ENCODE measurements at places on chromosomes 2 and 18. TPM values are rescaled to one million over a fixed set of nuclear protein-coding genes. Genes with fewer than 3 reads are reported as not detected.

DNA sequence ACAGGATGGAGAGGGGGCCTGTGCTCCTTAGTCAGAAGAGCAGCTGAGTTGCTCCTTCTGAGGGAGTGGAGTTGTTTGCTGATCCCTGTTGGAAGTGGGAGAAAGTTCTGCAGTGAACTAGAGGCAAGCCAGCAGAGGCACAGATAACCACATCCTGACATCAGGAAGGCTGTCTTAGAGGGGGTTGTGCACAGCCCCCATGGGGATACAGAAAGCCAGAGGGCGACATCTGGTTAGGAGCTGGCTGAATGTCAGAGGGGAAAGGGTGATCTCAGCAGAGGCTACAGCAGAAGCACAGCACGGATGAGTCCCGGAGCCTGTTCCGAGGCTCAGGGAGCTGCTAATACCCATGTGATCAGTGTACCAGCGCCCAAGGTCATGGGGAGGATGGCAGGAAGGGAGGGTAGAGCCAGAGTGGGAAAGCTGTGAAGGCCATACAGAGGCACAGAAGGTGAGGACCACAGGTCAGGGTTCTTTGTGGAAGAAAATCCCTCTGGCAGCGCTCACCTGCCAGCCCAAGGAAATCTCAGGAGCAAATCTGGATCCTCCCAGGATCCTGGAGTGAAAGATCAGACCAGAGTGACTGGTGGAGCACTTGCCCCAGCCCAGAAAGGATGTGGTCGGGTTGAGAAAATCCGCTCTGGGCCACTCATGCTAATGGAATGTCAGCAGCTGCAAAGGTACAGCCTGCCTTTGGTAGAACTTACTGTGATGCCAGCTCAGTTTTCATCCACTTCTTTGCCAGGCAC is 111.8 kb downstream of the STPG4 start:
- DNase-seq: peak; percentile 84

ZSWIM2 gene
- total RNA-seq: not detected

SMC6 gene
- total RNA-seq: 31.6 TPM

- DNase-seq: no peak
These were observed 40.0 kb downstream of the PKDCC start for GRCh38 chr2:42087857-42088195.

- peak; percentile 8 for DNase-seq
These were observed 61.2 kb upstream of the CUL3 start for GRCh38 chr2:224646242-224646846.

TMEM178A gene
- total RNA-seq: 0.50 TPM

DNA sequence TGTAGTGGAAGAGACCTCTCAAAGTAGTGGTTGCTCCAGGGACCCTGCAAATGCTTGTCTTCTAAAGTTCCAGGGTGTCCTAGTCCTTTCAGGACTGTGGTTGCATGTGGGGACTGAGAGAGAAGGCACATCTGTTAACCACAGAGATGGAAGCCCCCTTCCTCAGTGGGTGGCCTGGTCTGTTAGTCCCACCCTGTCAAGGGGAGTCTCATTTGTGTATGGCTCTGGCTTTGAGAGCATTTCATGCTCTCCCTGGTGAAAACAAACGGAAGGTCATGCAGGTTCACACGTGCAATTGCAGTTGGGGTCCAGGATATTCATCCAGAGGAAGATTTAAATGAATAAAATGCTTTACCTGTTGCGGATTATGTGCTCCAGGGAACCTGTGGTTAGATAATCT is 219.6 kb downstream of the PRKCE start:
- no peak for DNase-seq

CABYR gene
- total RNA-seq: 10.6 TPM

DNA sequence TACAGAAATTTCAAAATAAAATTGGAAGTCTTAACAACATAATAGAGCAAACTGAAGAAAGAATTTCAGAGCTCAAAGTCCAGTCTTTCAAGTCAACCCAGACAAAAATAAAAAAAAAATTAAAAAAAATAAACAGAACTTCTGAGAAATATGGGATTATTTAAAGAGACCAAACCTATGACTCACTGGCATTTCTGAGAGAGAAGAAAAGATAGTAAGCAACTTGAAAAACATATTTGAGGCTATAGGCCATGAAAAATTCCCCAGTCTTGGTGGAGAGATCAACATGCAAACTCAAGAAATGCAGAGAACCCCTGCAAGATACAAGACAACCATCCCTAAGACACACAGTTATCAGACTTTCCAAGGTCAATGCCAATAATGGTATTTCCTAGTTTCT is 167.4 kb downstream of the RNF144A start:
- DNase-seq: no peak

- DNase-seq: no peak
These were observed 473.9 kb upstream of the SYT4 start for GRCh38 chr18:43751203-43751602.

- no peak for DNase-seq
These were observed 186.0 kb downstream of the AFF3 start for GRCh38 chr2:99956232-99957030.

DNA sequence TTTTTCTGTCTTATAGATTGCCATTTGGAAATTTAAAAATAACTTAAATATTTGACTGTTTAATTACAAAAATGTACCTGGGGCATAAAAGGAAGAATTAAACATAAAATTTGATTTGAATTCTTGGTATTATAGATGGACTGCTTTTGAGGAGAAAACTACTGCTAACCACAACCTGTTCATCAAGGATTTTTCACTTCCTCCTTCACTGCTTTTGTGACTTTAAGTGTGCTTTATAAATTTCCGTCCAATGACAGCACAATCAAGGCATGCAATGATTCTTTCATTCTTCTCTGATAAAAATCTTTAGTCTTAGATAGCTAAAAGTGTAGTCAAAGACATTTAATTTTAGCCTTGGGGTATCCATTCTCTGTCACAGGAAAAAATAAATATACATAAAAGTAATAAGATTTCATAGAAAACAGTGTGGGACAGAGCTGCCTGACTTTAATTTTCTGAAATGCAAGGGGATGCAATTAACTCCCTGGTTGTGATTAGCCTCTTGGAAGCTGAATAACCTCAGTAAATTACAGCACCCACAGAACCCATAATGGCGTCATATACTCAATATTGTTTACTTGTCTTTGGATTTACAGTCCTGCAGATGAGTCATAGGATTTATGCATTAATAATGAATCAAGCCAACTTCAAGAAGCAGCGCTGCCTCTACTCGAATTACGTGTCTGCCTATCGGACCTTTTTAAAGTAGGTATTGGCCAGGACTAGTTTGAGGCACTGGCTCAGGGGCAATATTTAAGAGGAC is 587.9 kb downstream of the NRXN1 start:
- DNase-seq: no peak

CARF gene
- 4.6 TPM for total RNA-seq

VIL1 gene
- total RNA-seq: 9.0 TPM

GRCh38 chr2:29115797-29116781 is 874 bp downstream of the CLIP4 start:
- peak; percentile 73 for DNase-seq

LCT gene
- 1.4 TPM for total RNA-seq

ACKR3 gene
- total RNA-seq: 9.5 TPM

GRCh38 chr2:30487603-30488002 is 40.6 kb downstream of the LCLAT1 start:
- DNase-seq: no peak

DNA sequence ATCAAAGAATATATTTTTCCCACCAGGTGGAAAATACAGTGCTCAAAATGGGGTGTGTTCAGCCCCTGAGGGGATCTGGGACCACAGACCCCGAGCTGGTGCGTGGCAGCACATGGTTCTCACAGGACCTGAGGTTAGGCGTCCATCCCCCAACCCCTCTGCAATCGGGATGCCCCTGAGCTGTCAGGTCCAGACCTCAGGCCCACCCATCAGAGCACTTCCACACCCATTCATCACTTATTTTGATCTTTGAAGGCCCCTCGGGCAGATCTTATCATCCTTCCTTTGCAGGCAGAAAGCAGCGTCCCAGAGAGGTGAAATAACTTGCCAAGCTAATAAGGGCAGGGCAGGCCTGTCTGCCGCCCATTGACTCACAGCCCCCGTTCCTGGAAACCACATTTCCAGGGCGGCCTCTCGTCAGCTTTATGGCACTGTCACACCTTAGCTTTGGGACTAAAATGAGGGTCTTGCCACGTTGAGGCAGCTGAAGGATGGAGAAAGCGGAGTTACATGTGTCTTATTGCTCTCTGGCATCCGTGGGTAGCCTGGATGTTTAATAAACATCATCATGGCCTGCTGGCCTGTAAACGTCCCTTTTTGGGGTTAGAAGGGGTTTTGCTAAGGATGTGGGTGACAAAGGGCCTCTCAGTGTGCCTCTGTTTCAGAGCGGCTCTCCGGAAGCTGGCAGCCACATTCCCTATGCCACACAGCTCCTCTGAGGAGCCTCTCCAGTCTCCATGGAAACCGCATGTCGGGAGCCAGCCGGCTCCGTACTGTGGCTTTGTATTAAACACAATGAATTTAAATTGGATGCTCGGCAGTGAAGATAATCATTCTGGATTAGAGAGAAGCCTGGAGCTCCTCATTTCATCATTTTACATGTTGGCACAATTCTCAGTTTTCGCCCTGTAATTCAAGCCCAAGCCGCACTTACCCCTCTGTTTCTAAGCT is 58.3 kb upstream of the MAPRE3 start:
- DNase-seq: no peak

DNA sequence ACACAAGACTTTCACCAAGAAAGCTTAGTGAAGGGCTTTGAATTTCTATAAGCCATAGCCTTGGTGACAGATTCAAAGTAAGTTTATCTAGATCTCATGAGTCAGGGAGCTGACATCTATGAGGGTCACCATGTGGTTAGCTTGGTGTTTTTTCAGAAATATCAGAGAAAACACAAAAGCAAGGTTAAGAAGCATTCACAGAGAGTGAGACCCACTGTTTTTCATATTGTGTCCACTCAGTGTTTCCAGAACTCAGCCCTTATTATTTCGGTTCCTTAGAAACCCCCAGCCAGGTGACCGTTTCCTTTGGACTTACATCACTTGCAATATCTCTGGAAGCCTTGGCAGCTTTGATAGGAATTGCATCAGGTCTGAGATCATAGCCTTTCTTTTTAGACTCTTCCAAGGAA is 76.6 kb downstream of the NEB start:
- DNase-seq: no peak

GRCh38 chr2:137206069-137206468 is 440.7 kb downstream of the THSD7B start:
- DNase-seq: no peak

- no peak for DNase-seq
These were observed 31.0 kb downstream of the APCDD1 start for GRCh38 chr18:10485475-10485874.

DNA sequence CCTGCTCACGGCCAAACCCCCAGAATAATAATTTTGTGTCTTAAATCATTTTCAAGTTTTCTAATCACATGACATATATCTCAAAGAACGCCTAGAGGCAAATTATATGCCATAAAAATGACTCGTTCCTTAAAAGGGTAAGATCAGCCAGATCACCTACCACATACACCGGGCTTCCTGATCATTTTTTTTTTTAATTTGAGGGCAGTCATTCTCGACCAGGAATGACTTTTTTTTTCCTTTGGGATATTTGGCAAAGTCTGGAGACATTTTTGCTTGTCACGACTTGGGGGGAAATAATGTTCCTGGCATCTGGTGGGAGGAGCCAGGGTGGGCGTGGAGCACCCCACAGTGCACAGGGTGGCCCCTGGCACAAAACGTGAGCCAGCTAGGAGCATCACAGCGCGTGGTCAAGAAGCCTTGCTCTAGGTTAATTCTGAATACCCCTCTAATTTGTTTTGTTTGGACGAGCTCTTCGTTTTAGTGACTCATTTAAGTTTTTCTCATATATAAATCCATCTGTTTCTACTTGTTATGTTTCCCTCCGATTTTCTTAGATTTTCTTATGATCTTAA is 94.9 kb downstream of the TWIST2 start:
- no peak for DNase-seq

DNA sequence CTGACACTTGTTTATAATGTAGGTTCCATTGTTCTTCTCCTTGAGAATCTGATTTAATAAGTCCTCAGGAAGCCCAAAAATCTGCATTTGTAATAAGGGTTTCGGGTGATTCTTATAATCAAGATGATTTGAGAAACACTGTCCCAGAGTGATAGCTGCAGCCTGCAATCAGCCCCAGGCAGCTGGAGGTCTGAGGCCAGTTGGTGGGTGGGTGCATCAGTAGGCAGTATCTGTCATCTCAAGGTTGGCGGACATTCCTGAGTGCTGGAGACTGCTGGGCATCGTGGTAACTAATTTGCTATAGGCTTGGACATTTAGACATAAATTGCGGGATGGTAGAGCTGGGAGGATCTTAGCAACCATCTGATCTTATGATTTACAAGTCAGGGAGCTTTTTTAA is 2.7 kb upstream of the IL18RAP start:
- DNase-seq: no peak

DNA sequence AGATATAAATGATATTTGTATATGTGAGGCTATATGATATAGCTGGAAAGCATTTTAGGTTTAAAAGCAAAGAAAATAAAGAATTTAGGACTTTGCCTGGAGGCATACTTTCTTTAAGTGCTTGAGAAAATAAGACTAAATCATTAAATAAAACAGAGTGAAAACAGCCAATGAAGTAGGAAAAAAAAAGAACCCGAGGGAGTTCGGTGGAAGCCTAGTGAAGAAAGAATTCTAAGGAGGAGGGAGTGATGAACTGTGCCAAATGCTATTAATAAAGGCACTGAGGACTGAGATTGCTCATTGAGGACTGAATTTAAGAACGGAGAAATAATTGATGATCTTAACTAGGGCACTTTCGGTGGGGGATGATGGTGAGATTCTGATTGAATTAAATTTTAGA is 573.5 kb downstream of the DSC3 start:
- no peak for DNase-seq

DNA sequence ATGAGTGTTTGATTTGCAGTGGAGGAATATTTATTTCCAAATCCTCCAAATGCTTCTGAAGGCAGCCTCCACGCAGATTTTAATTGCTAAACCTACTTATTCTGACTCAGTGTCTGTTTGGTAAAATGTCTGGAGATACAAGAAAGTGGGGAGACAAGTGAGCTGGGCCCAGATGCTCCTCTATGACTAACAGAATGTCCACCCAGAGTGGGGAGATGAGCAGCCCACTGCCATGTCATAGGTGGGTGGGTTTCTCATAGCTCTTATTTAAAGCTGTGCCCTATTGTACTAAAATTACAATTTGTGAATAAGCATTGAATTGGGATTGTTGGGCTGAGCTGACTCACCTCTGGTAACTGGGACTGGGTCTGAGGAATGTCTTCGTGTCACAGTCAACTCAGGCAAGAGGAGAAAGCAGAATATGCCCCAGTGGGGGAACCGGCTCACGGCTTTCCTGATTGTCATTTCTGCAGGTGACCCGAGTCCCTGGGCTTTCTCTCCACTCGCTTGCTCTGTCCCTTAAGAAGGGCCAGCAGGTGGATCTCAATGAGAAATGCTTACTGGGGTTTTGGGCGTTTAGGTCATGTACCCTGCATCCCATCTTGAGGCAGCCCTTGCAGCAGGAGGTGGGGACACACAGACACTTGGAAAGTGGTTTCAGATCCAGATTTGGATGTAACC is 116.3 kb upstream of the SPRED2 start:
- no peak for DNase-seq

TEX44 gene
- total RNA-seq: not detected

- no peak for DNase-seq
These were observed 84.8 kb upstream of the POMC start for GRCh38 chr2:25253153-25253626.

GRCh38 chr2:201132518-201132917 is 16.6 kb downstream of the CFLAR start:
- no peak for DNase-seq

- no peak for DNase-seq
These were observed 324.0 kb downstream of the IRS1 start for GRCh38 chr2:226475650-226476049.

- no peak for DNase-seq
These were observed 1260.5 kb upstream of the ACVR2A start for GRCh38 chr2:146584316-146584715.
